SHP77 (cell line): ENCODE measurements at places on chromosomes 4 and X.

DNA sequence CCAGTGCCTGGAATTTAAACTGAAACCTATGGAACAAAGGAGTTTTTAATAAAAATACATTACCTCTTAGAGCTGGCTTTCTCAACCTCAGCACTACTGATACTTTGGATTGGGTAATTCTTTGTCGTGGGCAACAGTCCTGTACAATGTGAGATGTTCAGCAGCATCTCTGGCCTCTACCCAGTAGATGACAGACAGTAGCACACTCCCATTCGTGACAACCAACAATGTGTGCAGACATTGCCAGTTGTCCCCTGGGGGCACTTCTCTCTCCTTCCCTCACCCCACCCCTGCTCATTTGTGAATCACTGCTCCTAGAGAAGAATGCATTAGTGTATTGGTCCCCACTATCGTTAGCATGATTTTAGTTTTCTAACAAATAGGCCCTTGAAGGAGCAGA, 16.2 kb downstream of the GPAT3 start:
- no peak for DNase-seq

DNA sequence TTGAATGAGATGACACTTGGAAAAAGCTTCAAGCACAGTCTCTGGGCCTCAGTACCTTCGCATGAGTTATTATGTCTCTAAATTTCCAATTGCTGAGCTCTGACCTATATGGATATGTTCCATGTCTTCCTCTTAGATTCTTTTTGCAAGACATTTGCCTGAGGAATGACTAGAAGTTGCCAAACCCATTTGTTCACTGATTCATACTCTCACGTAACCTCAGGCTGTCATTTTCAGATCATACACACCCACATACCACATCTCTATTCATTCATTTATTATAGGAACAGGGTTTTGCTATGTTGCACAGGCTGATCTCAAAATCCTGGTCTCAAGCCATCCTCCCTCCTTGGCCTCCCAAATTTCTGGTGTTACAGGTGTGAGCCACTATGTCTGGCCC, 2137.1 kb upstream of the TENM3 start:
- no peak for DNase-seq

- DNase-seq: no peak
These were observed 58.4 kb downstream of the SEPSECS start for GRCh38 chr4:25101836-25102235.

GRCh38 chr4:125011646-125012045, 299.1 kb upstream of the ANKRD50 start:
- no peak for DNase-seq

DNA sequence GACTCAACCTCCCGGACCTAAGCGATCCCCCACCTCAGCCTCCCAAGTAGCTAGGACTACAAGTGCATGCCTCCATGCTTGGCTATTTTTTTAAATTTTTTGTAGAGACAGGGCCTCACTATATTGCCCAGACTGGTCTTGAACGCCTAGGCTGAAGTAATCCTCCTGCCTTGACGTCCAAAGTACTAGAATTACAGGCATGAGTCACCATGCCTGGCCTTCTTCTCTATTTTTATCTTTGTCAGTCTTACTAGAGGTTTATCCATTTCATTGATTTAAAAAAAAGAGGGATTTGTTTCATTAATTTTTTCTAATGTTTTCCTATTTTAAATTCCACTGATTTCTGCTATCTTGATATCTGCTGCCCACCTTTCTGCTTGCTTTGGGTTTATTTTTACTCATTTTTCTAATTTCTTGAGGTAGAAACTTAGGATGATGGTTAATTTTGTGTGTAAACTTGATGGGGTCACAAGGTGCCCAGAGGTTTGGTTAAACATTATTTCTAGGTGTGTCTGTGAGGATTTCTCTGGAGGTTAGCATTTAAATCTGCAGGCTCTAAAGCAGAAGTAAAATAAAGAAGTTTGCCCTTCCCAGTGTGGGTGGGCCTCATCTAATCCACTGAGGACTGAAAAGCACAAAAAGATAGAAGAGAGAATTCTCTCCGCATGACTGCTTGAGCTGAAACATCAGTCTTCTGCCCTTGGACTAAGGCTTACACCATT, 116.2 kb upstream of the DCLK2 start:
- no peak for DNase-seq

DNA sequence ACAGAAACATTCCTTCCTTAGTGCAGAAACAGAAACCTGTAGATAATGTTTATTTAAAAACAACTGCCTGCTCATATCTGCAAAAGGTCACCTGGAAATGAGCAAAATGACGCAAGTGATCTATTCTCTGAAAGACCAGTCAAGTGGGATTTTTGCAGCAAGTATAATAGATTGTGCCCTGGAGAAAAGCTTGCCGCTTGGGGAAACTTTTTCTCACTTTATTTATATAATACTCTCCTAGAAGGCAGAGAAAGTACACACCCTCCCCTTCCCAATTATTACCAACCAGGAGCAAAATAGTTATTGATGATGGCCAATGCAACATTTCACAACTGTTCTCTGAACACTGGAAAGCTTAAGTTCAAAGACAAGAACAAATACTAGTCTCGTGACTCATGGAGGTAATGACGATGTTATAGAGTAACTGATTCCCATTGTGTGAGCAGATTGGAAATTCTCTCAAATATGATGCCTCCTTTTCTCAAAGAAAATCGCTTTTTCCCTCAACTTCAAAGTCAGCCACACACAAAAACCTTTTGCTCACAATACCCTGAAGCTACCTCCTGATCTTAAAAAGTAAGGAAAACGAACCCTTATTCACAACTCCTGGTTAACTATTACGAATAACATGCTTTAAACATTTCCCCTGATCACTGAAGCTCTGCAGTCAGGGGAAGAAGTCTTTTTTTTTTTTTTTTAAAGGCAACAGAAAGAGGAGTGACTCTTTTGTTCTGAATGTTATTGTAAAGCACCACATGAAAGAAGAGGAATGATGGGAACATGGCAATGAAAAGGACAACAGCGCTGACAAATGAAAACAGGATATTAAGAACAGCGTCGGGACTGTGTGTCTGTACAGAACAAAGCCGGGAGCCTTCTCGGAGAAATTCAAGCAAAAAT, 41.0 kb downstream of the MID1 start:
- DNase-seq: peak; percentile 35

DNA sequence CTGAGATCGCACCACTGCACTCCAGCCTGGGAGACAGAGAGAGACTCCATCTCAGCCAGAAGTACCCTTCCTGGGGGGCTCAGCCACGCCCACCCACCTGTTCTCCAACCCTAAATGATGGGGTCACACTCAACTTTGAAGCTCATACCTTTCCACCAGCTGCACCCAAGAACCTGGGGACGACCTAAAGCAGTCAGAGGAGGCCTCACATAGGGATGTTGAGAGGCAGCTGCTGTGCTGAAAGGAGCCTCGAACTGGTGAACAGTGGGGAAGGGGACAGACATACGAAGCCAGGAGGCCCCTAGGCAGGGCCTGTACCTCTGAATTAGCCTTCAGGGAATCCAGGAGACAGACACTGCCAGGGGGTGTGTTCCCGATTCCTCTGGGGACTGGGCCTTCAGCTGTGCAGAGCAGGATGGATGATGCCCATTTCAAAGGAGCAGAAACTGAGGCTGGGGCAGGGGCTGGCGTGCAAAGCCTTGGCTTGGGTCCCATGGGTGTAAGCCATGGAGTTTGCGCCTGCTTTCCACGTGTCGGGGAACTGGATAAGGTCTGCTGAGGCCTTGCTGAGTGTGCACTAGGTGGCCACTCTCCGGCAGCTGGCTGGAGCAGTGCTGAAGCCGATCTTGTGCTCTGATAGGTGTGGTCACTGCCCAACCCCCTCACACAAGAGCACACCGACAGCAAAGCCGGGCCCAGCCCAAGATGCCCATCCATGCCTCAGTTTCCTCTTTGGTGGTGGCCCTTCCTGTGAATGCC, 130.8 kb downstream of the CPZ start:
- no peak for DNase-seq

DNA sequence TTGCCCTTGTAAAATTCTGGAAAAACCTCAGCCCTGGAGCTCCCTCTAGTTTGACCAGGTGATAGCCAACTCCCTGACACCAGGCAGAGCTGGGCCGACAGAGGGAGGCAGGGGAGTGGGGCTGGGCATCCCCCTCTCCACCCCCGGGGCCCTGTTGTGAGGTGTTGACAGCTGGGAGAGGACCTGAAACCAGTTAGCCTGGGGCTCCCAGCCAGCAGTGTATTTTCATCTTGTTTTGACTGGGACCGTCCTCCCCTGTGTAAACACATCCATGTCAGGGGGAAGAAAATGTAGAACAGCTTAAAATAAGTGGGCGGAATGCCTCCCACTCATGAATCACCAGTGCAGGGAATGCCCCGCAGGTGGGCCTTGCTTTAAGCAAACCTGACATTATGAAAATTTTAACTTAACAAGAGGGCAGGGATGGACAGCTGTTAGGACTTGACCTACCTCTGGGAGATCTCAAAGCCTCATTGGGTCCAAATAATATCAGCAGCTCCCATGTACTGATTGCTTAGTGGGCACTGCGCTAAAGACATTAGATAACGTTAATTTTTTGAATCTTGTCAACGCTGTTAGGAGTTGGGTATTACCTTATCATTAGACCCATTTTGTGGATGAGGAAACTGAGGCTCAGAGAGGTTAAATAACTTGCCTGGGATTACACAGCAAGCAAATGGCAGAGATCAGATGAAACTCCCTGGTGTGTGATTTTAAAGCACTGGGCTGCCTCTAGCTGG, 45.9 kb downstream of the TSC22D3 start:
- no peak for DNase-seq

GRCh38 chrX:122565952-122566351, 618.1 kb upstream of the GRIA3 start:
- no peak for DNase-seq

GRCh38 chrX:154596290-154596929, 11.5 kb downstream of the CTAG1A start:
- DNase-seq: no peak

GRCh38 chrX:83658731-83659130, 150.6 kb downstream of the POU3F4 start:
- DNase-seq: no peak

DNA sequence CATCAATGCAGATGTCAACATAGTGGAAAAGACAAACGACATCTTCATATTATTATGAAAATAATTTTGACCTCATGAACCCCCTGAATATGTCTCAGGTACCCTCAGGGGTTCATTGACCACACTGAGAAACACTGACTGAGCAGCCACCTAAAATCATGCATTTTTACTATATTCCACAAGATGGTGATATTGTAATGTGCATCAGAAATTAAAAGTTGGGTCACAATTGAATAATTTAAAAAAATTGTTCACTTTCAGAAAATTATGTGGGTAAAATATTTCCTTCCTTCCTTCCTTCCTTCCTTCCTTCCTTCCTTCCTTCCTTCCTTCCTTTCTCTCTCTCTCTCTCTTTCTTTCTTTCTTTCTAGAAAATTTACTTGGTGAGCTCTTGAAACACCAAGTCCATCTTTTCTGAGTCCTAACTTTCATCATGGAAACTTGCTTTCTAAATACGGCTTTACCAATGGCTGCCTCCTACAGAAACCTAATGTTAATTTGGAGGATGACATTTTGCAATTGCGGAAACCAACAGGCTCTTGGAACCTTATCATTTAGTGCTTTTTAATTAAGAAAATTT, 103.6 kb downstream of the RTL3 start:
- DNase-seq: no peak

- DNase-seq: no peak
These were observed 7.3 kb upstream of the TMEM150C start for GRCh38 chr4:82569076-82569475.

DNA sequence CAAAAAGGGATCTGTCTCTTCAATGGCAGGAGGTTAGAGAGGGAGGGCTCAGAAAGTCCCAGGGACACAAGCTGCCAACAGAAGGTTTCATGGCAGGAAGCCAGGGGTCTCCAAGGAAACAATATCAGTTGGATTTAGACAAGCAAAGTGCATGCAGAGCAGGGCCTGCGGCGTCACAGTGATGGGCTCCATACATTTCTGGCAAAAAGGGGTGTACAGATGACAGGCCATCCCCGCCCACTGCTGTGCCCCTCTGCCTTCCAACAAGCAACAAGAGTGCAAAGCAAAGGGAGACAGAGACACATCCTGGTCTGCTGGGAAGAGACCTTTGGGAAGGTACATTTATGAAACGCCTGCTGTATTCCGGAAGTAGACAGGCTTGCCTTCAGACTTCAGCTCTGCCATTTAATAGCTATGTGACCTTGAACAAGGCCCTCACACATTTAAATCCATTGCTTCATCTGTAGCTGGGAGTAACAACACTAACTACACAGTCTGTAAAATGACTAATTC, 121.2 kb downstream of the AFAP1 start:
- DNase-seq: no peak

DNA sequence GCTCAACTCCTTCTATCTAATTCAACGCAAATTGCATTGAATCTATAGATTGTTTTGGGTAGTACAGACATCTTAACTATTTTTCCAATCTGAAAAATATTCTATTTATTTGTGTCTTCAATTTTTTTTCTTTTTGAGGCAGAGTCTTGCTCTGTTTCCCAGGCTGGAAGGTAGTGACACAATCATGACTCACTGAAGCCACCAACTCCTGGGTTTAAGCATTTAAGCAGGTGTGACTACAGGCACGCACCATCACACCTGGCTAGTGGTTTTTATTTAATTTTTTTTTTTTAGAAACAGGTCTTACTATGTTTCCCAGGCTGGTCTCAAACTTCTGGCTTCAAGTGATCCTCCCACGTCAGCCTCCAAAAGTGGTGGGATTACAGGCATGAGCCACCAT, 98.3 kb downstream of the GK start:
- no peak for DNase-seq

DNA sequence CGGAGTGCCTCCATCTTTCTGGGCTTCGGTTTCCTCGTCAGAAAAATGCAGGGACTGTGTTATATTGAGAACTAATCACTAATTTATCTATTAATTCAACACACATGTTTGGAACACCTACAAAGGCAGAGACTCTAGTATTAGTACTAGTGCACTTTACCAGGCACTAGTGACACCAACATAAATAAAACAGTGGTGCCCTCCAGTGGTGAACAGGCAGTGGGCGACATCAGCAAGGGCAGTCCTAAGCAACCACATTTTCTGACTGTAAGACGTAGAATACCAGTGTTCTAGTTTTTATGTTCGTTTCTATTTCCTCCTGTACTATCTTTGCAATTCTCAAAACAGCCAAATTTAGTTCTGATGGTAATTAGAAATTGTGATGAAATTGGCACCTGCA, 69.1 kb upstream of the UCP1 start:
- DNase-seq: peak; percentile 21

GRCh38 chrX:68914479-68914946, 85.7 kb downstream of the EFNB1 start:
- DNase-seq: no peak

DNA sequence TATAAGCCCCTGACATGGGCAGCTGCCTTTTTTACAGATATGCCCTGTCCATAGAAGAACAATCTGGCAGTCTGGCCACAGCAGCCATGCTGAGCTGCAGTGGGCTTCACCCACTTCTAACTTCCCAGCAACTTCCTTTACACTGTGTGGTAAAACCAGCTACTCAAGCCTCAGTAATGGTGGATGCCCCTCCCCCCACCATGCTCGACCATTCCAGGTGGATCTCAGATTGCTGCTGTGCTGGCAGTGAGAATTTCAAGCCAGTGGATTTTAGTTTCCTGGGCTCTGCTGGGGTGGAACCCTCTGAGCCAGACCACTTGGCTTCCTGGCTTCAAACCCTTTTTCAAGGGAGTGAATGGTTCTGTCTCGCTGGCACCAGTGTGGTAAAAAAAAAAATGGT, 355.9 kb upstream of the EDA2R start:
- no peak for DNase-seq
